ENCODE measurements at places on chromosomes 4 and X.

DNA sequence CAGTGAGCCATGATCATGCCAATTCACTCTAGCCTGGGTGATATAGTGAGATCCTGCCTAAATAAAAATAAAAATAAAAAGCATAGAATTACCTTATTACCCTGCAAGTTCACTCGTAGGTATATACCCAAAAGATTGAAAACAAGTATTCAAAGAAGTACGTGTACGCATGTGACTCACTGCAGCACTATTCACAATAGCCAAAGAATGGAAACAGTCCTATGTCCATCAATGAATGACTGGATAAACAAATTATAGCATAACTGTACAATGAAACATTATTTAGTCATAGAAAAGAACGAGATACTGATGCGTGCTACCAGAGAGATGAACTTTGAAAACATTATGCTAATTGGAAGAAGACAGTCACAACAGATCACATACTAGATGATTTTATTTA, 204.6 kb upstream of the DIAPH2 start:
- no peak for DNase-seq

- DNase-seq: no peak
Observed at GRCh38 chr4:100189820-100190642, at the start of gene DDIT4L. Gene DDIT4L, minus strand, starts transcription at chr4:100190468. Its CDS starts 485 bp downstream, at chr4:100189983.

DNA sequence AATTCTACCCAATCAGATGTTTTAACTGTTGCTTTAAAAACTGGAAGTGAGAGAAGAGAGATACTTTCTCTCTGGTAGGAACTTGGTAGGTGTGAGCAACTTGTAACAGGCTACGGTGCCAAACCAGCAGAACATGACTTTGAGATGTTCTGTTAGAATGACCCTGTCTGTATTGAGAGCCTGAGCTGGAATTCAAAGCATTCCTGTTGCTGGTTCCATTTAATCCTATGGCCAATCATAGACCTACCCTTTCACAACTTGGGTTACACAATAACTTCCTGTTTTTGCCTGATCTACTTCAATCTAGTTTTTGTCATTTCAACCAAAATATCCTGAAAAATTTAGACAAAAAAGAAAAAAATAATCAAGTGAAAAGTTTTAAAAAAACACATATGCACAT, 1.7 kb upstream of the PRRG1 start:
- DNase-seq: no peak

- no peak for DNase-seq
Observed at GRCh38 chr4:38082021-38082420, 121.8 kb downstream of the PTTG2 start.

- DNase-seq: no peak
Observed at GRCh38 chr4:152162331-152162697, 373.6 kb downstream of the FBXW7 start.

DNA sequence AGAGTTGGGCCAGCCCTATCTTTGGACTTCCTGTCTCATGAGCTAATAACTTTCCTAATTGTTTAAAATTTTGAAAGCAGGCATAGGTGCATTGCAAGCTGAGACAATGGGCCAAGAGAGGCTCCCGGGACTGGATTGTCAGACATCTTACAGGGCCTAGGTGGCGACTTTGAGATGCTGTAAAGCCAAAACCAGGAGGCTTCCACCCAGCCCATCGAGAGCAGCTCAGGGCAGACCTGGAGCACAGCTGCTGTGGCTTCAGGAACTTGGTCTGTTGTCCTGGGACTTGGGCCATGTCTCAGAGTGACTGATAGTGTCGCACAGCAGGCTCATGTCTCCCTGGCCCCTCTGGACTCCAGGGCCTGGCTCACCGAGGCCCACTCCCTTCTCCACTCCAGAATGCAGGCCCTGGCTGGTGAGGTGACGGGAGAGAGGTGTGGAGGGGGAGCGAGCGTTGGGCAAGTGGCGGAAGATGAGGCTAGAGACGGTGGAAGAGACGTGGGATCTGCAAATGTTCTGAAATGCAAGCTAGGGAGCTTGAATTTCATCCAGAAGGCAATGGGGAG, 24.1 kb upstream of the MTM1 start:
- DNase-seq: peak; percentile 29

GRCh38 chrX:2500803-2501558, at the start of the genes DHRSX and ZBED1:
Gene DHRSX, minus strand, starts transcription at chrX:2500976. Its CDS starts 51 bp downstream, at chrX:2500925.
Gene ZBED1, minus strand, starts transcription at chrX:2500976. Its CDS starts 10,257 bp downstream, at chrX:2490719.
- peak; percentile 60 for DNase-seq

- no peak for DNase-seq
Observed at GRCh38 chr4:56633486-56633885, 47.6 kb downstream of the HOPX start.

GRCh38 chr4:126468144-126468543, 1153.4 kb downstream of the FAT4 start:
- no peak for DNase-seq

All from GM12865 (cell line).